ENCODE measurements at places on chromosomes 3 and 15.

- no peak for DNase-seq
Measured at GRCh38 chr3:5503136-5503535, 315.6 kb downstream of the EDEM1 start.

DNA sequence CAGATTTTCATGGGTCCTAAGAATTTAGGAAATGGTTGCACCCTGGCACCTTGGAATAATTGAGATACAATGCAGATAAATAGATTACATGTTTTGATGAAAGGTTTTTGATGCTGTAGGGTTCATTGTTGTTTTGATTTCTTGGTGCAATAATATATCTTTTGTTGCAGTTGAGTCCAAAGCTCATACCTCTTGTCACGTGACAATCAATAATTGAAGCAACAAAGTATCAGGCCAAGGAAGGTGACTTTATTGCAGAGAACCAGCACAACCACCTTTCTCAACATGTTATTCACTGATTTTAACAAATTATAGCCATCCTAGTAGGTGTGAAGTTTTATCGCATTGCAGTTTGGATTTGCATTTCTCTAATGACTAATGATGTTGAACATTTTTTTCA is 285.5 kb upstream of the SLCO3A1 start:
- no peak for DNase-seq

- no peak for DNase-seq
Measured at GRCh38 chr15:87849181-87849580, 407.4 kb downstream of the NTRK3 start.

DNA sequence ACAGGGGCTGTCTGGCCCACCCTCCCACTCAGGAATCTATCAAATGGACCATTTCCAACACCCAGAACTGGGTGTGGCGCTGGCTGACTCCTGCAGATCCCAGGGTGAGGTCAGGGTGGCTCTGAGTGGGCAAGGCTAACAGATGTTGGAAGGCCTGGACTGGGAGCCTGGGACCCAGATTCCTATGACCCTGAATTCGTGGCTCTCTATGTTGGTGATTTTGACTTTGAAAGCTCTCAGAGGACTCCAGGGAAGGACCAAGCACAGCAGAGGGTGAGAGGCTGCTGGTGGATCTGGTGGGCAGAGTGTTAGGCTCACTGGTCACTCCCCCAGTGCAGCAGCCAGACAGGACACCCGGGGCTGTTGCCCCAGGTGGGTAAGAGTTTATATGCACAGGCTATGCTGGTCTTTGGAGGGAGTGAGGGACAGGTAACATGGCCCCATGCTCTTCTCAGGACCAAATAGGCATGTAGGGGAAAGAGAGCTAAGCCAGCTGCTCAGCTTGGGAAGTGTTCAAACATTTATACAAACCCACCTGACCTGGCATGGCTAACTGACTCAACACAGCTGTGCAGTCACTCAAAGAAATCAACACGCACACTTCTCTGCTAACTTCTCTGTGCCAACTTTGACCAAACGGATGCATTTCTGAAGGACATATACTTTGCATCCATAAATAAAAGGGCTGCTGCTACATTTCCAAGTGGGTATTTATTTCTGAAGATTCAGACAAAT is 62.6 kb upstream of the RAB6B start:
- DNase-seq, result no peak

DNA sequence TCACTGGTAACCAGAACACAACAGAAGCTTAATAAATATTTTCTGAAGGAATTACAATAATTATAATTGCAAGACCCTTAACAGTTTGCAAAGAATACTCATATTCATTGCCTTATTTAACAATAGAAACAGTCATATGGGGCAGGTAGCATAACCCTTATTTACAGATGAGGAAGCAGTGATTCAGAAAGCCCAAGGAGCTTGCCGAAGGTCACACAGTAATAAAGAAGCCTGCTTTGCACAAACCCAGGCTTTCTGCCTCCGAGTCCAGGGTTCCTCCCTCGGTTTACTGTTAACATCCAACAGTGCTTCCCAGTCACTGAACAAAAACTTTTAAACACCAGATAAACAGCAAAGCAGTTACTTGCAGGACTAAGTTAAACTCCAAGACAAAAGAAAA is 35.3 kb downstream of the SRGAP3 start:
- DNase-seq, result peak; percentile 58

DNA sequence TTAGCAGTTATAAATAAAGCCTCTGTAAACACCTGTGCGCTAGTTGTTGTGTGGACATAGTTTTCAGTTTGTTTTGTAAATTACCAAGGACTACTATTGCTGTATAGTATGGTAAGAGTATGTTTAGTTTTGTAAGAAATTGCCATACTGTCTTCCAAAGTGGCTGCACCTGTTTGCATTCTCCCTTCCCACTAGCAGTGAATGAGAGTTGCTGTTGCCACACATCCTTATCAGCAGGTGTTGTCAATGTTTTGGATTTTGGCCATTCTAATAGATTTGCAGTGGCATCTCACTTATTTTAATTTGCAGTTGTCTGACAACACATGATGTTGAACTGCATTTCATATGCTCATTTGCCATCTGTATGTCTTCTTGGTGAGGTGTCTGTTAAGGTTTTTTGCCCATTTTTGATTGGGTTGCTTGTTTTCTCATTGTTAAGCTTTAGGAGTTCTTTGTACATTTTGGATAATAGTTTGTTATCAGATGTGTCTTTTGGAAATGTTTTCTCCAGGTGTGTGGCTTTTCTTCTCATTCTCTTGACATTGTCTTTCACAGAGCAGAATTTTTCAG is 14.9 kb downstream of the TCAIM start:
- DNase-seq, result no peak

GRCh38 chr3:39383045-39383880 is at the start of gene SLC25A38:
SLC25A38 (plus strand) TSS chr3:39383370; CDS start chr3:39383725, 355 bp downstream.
- no peak for DNase-seq

GRCh38 chr3:54960082-54960481 is 32.2 kb upstream of the LRTM1 start:
- no peak for DNase-seq

DNA sequence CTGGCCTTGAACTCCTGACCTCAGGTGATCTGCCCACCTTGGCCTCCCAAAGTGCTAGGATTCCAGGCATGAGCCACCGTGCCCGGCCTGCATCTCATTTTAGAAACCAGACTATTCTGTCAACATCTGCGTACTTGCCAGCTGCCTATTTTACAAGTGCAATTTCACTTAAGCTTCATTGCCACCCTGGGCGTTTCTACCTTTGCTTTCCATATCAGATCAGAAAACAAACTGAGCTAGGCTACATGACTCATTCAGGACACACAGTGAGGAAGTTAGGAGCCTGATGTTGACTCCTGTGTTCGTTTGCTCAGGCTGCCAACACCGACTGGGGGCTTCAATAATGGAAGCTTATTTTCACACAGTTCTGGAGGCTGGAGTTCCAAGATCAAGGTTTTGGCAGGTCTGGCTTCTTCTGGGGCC is 42.3 kb upstream of the KLHL25 start:
- DNase-seq, result no peak

GRCh38 chr15:67740405-67740804 is 84.9 kb upstream of the SKOR1 start:
- DNase-seq, result no peak

GRCh38 chr15:100873029-100873677 is 6.5 kb upstream of the ALDH1A3 start:
- peak; percentile 80 for DNase-seq

DNA sequence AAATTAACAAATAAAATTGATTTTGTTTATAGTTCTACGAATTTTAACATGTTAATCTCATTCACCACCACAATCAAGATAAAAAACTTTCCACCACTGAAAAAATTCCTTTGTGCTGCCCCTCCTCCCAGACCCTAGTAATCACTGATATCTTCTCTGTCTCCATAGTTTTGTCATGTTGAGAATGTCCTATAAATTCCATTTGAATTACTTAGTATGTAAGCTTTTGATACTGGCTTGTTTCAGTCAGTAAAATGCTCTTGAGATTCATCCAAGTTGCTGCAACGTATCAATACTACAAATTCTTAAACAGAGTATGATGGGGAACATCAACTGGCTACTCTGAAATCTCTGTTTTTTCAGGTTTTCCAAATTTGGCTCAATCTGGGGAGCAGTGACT is 129.6 kb downstream of the CTNNB1 start:
- no peak for DNase-seq

- no peak for DNase-seq
Measured at GRCh38 chr3:14814411-14814871, 4.3 kb upstream of the FGD5 start.

DNA sequence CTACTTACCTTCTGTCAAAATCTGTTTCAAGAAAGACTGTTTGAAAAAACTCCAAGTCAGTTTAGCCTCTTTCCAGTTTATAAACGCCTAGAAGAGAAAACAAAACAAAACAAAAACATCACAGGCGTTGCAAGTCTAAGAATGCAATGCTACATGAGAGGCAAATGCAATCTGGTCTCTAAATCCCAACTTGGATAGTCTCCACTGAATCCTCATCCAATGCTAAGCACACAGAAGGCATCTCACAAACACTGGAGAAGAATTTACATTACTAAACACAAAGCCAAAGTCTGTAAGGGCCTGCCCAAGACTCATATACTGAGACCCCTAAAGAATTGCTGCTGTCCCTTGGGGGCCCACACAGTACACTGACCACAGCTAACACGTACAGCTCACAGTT is 18.4 kb downstream of the RFT1 start:
- DNase-seq, result no peak

- no peak for DNase-seq
Measured at GRCh38 chr15:31241888-31242522, 84.6 kb upstream of the KLF13 start.

- DNase-seq, result no peak
Measured at GRCh38 chr3:40068636-40069035, 240.9 kb upstream of the EIF1B start.

DNA sequence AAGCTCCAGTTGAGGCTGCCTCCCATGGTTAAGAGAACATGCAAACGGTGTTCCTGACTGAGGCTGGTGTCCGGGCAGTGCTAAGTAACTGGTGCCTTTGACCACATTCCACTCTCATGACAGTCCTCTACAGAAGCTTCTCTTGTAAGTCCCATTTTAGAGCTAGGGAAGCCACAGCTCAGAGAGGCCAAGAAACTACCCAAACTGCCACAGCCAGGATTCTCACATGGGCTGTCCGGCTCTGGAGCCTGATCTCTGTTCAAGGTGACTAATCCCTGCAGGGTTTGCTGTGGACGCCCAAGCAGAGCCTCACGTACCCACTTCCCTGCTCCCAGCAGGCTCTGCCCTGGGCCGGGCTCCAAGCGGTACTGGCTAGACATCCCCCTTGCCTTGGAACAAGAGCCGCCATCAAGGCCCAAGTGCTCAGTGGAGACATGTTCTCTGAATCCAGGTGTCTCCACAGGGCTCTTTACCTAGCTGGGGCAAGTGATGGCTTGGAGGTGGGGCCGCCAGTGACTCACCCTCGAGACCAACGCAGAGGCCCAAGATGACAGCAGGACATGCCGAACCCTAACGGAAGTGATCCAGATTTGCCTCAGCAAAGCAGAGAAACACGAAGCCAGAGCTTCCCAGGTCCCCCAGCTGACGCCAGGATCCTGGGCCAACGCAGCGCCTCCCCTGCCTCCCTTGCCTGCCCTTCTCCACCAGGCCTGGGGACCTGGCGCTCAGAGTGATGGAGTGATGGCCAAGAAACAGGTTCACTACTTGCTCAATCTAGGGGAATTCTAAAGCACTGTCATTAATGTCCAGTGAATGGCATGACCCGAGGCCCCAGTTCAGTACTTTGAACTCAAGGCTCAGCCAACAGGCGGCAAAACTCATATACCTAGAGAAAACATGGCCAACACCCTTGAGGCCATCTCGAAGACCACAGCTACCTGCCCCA is 24.4 kb downstream of the KLHL25 start:
- no peak for DNase-seq

GRCh38 chr3:10344147-10344943 is 23.4 kb upstream of the SEC13 start:
- DNase-seq, result no peak

GRCh38 chr3:7618606-7619005 is 757.7 kb downstream of the GRM7 start:
- DNase-seq, result no peak

DNA sequence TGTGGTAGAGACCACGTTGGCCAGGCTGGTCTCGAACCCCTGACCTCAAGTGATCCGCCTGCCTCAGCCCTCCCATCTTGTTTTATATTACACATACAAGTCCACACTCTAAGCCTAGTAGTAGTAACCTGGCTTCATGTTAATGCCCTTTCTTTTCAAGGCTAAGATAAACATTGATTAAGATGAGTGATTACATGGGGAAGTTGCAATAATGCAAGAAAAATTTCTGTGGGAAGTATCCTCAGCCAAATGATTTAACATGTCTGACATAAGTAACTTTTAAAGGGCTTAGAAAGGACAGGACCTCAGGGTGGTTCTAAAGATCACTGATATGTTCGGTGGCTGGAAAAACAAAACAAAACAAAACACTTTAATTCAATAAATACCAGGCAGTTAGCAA is 72.1 kb downstream of the SFMBT1 start:
- no peak for DNase-seq

DNA sequence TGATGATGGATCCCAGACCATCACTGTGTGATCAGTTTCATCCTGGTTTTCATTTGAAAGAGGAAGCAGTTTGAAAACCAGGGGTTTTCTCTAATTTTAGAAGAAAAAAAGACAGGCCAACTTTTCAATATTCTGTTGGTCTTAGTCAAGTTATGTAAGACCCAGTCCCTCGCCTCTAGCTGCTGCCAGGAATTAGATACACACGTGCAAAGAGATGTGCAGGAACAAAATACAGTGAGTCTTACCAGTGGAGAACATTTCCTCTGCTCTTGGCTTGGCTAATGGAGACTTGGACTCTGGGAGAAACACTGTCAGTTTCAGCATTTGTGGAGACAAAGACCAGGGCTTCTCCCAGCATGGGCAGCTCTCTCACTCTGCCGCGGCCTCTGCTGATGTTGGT is 214.9 kb upstream of the C2CD4B start:
- no peak for DNase-seq

DNA sequence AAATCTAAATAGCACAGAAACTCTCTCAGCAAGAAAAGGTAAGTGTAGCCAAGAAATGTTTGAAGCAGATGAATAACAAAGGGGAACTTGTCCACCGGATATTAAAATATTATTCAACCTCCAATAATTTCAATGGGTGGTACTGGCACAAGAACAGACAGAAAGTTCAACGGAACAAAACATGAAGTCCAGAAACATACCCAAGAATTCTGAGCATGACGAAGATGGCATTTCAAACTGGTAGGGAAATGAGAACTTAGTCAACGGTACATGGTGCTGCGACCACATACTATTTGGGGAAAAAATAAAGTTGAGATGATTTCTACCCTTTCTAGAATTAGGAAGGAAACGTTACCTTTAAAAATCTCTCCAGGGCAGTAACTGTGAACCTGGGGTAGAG is 5.5 kb downstream of the CHSY1 start:
- DNase-seq, result no peak

All from kidney glomerular epithelial cell (primary cell).